Breast epithelium (tissue), 4 donors: ENCODE measurements at places on chromosomes 5 and 9. TPM values are rescaled to one million over a fixed set of nuclear protein-coding genes. Genes with fewer than 3 reads are reported as not detected.

CATSPER3 gene
- total RNA-seq = 0.32 TPM

CNTNAP3B gene
- total RNA-seq = 46.7 TPM

CCL28 gene
- 53.4 TPM for total RNA-seq

INSL6 gene
- total RNA-seq = not detected

DNA sequence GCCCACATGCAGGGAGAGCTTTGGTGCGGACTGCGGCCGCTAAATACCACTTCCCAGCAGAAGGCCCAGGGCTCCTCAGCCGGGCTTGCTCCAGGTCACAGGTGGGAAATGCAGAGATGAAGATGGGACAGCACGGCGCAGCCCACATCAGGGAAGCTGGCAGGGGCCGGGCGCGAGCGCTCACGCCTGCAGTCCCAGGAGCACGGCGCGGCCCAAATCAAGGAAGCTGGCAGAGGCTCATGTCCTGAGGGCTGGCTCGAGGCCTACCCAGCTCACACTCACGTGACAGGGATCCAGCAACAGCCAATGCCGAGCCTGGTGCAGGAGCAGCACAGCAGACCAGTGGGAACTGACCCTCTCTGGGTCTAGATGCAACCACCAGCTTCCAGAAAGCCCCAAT is 16.3 kb downstream of the LPCAT1 start:
- H3K4me1 ChIP-seq = no peaks in the 10 kb centered on the region
- H3K27ac ChIP-seq = no peak overlapping the region
- peaks cover 4% of the 10 kb centered on the region for H3K36me3 ChIP-seq

DNA sequence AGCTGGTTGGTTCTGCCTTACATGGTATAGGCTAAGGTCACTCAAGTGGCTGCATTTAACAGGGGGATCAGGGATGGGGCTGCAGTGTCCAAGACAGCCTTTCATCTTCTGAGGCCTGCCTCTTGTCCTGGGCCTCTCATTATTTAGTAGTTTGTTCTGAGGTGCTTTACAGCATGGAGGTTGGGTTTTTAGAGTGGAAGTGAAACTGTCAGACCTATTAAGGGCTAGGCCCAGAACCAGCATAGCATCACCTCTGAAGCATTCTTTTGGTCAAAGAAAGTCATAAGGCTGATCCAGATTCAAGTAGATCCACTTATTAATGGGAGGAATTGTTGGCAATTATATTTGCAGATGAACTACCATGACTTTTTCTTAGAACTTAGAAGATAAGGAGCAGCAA is 146.0 kb upstream of the NMUR2 start:
- no peaks in the 10 kb centered on the region for H3K36me3 ChIP-seq
- H3K4me1 ChIP-seq = no peaks in the 10 kb centered on the region
- no peak overlapping the region for H3K4me3 ChIP-seq
- no peaks in the 10 kb centered on the region for H3K27me3 ChIP-seq

GRCh38 chr5:139633295-139634027 is 14.7 kb upstream of the CXXC5 start:
- no peak for DNase-seq
- H3K4me1 ChIP-seq = peaks cover 15% of the 10 kb centered on the region
- no peaks in the 10 kb centered on the region for H3K27me3 ChIP-seq
- no peaks in the 10 kb centered on the region for H3K36me3 ChIP-seq
- H3K27ac ChIP-seq = no peak overlapping the region

DNA sequence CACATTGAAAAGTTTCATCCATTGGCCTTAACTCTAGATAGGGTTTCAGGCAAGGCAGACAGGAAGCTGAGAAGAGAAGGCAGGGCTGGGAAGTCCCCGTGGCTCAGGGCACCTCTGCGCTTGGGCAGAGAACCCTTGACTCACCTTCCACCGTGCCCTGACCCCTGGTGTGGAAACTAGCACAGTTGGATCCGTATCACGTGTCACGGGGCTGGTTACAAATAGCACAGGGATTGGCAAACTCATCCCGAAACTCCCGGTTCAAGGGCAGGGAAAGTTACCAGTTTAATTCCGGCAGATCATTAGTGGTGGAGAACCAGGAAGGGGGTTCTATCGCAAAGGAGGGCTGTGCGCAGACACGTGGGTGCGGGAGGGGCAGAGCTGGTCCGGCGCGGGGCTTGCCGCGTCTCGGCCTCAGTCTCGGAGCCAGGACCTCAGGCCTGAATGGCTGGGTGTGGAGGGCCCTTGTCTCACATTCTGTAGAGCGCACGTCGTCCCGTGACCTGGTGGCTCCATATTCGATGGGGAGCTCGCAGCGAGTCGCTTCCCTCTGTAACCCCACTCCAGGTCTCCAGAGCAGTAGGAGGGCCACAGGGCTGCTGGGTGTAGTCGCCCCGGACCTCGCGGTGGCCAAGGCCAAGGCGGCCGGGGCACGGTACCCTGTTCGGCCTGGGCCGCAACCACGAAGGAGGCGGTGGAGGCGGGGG is 771 bp upstream of the TMEM171 start:
- H3K27ac ChIP-seq = no peak overlapping the region
- H3K4me3 ChIP-seq = peak overlapping the region; percentile 45
- H3K36me3 ChIP-seq = no peaks in the 10 kb centered on the region

GRCh38 chr5:171672556-171672955 is 113.1 kb upstream of the SMIM23 start:
- no peak overlapping the region for H3K4me3 ChIP-seq
- peaks cover under 1% of the 10 kb centered on the region for H3K4me1 ChIP-seq
- no peaks in the 10 kb centered on the region for H3K27me3 ChIP-seq

GRCh38 chr9:130658893-130659698 is 5.3 kb upstream of the PRDM12 start:
- DNase-seq = no peak
- no peak overlapping the region for H3K27ac ChIP-seq
- H3K36me3 ChIP-seq = no peaks in the 10 kb centered on the region
- H3K4me1 ChIP-seq = peaks cover 10% of the 10 kb centered on the region
- no peak overlapping the region for H3K4me3 ChIP-seq

DNA sequence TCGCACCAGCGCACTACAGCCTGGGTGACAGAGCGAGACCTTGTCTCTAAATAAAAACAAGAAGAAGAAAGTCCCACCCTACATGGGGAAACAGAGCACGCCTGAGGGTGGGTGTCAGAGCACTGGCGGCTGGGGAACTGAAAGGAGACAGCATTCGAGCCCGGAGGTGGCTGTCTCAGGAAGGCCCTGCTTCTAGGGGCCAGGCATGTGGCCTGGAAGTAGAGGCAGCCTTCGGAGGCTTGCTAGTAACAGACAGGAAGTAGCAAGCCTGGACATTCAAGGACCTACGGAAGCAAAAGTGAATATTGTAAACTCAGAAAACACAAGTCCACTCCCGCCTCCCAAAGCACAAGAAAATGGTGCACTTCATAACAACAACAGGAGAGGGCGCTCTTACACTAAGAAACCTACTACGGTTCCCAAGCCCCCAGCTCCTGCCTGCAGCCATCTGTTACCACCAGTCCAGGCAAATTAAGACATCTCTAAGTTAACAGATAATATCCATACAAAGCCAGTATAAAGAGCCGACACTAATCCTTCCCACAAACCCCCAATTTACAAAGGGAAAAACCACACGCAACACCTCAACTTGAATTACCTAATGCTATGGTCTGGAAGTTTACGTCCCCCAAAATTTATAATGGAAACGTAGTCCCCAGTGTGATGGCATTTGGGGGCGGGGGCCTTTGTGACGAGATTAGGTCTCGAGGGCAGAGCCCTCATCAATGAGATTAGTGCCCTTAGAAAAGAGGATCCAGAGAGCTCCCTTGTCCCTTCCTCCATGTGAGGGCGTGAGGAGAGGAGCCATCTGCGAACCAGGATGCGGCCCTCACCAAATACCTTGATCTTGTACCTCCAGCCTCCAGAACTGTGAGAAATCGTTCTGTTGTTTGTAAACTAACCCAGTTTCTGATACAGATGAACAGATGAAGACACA is 7.7 kb downstream of the RASGEF1C start:
- H3K4me1 ChIP-seq = no peaks in the 10 kb centered on the region
- H3K27ac ChIP-seq = no peak overlapping the region
- DNase-seq = no peak
- no peak overlapping the region for H3K4me3 ChIP-seq
- no peaks in the 10 kb centered on the region for H3K36me3 ChIP-seq

- no peak overlapping the region for H3K27ac ChIP-seq
- no peaks in the 10 kb centered on the region for H3K4me1 ChIP-seq
- DNase-seq = no peak
- no peaks in the 10 kb centered on the region for H3K27me3 ChIP-seq
- no peaks in the 10 kb centered on the region for H3K36me3 ChIP-seq
These were observed 103.8 kb upstream of the ERCC6L2 start for GRCh38 chr9:95771556-95772246.

- H3K36me3 ChIP-seq = no peaks in the 10 kb centered on the region
- no peak overlapping the region for H3K4me3 ChIP-seq
- DNase-seq = no peak
- no peaks in the 10 kb centered on the region for H3K4me1 ChIP-seq
- no peak overlapping the region for H3K27ac ChIP-seq
These were observed 283.2 kb upstream of the TMEM161B start for GRCh38 chr5:88551724-88552345.

- DNase-seq = peak; percentile 36
- H3K4me3 ChIP-seq = no peak overlapping the region
- H3K27me3 ChIP-seq = no peaks in the 10 kb centered on the region
- H3K4me1 ChIP-seq = no peaks in the 10 kb centered on the region
These were observed 39.0 kb upstream of the ZSWIM6 start for GRCh38 chr5:61293071-61293470.

DNA sequence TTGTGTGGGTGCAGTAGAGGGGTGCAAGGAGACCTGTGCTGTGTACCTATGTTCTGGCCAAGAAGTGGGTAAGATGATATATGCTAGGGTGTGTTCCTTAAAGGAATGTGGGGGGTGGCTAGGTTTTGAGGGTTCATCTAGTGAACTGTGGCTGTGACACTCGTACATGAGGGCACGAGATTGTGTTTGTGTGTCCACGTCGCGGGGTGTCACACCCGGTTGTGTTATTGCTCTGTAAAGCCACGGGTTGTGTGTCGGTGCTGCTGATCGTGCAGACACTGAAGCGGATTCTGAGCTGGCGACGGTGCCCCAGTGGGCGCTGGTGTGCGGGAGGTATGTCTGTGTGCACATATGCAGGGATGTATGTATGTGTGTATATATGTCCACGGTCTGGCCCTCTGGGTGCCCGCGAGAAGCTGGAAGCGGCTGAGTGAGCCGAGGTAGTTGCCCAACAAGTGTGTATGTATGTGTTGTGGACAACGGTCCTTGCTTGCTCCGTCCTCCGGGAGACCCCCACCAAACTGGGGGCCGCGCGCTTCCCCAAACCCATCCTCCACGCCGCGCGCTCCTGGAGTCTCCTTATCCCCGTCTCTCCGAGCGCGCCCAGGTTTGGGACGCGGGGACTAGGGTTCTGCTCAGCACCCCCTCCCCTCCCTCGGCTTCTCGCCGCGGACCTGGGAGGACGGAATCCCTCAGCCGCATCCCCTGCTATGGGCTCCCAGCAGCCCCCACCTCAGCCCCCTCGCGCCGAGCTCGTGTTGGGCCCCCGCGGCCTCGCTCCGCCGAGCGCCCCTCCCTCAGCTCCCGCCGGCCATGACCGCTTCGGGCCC is 639 bp downstream of the PCDH1 start:
- peak overlapping the region; percentile 76 for H3K4me3 ChIP-seq
- no peaks in the 10 kb centered on the region for H3K36me3 ChIP-seq
- peaks cover 5% of the 10 kb centered on the region for H3K27me3 ChIP-seq
- peak overlapping the region; percentile 95 for H3K27ac ChIP-seq

DNA sequence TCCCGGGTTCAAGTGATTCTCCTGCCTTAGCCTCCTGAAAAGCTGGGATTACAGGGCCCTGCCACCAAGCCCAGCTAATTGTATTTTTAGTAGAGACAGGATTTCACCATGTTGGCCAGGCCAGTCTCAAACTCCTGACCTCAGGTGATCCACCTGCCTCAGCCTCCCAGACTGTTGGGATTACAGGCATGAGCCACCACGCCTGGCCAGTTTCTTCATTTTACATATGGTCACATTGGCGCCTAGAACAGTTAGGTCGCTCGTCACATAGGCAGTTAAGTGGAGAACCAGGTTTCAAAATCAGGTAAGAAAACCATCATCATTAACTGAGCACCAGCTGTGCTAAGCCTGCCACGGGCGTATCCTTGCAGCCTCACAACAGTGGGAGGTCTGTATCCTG is 36.1 kb downstream of the OLFML2A start:
- no peaks in the 10 kb centered on the region for H3K27me3 ChIP-seq
- no peak overlapping the region for H3K4me3 ChIP-seq
- DNase-seq = no peak
- H3K27ac ChIP-seq = peak overlapping the region; percentile 58
- peaks cover 5% of the 10 kb centered on the region for H3K4me1 ChIP-seq

DNA sequence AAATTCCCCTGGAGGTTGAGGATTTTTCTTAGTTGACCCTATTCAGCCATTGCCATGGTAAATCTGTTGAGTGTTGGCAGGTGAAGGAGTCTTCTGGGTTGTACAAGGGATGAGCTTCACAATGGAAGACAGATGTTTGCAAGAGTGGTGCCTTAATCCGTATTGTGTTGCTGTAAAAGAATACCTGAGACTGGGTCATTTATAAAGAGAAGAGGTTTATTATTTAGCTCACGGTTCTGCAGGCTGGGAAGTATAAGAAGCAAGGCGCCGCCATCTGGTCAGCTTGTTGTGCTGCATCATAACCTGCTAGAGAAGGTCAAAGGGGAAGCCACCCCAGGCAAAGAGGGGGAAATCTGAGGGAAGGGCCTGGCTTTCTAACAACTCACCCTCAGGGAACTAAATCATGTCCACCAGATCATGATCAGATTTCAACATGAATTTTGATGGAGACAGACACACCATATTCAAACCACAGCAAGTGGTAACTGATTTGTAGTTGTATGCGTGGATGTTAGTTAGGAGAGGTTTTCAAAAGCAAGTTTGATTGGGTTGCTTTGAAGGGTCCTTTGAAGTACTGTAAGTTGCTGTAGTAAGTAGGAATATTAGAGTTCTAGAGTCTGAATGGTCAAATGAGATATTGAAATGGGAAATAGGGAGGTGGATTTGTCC is 2.5 kb downstream of the TNPO1 start:
- no peaks in the 10 kb centered on the region for H3K36me3 ChIP-seq
- H3K4me3 ChIP-seq = peak overlapping the region; percentile 21
- DNase-seq = peak; percentile 56
- H3K27me3 ChIP-seq = no peaks in the 10 kb centered on the region
- H3K27ac ChIP-seq = no peak overlapping the region

DNA sequence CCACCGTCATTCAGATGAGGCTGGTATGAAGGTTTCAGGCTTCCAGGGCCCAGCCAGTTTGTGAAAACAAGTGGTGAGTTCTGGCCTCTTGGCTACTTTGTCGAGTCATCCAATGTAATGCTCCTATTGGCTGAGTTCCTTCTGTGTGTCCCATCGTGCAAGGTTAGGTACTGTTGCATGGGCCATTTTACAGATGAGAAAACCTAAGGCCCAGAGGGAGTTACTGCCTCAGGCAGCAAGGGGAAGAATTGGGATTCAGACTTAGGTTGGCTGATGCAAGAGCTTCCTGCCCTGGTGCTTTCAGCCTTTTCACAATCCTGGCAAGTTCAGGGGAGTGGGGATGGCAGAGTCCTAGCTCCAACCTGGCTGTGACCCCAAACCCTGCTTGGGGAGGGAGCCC is 17.4 kb upstream of the PITX1 start:
- no peaks in the 10 kb centered on the region for H3K4me1 ChIP-seq
- peaks cover 57% of the 10 kb centered on the region for H3K27me3 ChIP-seq
- no peak overlapping the region for H3K27ac ChIP-seq
- no peaks in the 10 kb centered on the region for H3K36me3 ChIP-seq
